Suprapubic skin (tissue), 4 donors: ENCODE measurements at places on chromosomes 7 and 10. TPM values are rescaled to one million over a fixed set of nuclear protein-coding genes. Genes with fewer than 3 reads are reported as not detected.

DNA sequence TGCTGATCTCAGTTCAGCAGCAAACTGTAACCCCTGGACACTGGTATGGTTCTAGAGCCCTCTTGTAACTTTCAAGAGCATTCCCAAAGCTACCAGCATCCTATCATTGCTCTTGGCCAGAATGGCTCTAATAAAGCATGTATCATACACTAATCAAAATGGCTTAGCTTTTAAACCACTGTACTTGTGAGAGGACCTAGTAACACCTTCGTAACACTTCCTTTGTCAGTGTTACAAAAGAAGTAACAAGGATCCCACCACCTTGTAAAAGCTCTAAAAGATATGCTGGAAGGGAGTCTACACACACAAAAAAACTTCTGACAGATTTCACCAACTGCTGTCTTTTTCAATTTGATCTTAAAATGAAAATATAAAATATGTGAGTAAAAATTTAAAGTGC lies 144.7 kb downstream of the ALOX5 start:
- no peak for DNase-seq

- no peak for DNase-seq
Observed at GRCh38 chr7:50285269-50285668, 19.2 kb upstream of the IKZF1 start.

DNA sequence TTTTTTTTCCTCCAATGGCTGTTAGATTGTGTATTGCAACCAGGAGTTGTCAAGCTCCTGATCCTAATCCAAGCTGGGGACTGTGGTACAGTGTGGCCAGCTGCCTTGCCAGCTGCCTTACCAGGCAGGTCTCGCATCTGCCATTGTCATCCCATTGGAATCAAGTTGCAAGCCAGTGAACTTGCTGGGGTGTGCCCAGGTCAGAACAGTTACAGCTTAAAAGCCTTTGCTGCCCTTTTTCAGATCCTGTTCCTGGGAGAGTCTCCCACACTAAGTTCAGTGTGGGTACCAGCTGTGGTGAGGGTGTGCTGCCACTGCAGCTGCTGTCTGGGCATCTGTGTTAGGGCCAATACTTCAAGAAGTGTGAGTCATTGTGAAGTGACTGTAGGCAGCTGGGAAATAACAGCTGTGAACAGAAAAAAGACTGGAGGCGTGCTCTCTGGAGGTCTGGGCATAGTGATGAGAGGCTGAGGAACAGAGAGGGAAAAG lies 72.8 kb downstream of the CCNY start:
- no peak for DNase-seq

DNA sequence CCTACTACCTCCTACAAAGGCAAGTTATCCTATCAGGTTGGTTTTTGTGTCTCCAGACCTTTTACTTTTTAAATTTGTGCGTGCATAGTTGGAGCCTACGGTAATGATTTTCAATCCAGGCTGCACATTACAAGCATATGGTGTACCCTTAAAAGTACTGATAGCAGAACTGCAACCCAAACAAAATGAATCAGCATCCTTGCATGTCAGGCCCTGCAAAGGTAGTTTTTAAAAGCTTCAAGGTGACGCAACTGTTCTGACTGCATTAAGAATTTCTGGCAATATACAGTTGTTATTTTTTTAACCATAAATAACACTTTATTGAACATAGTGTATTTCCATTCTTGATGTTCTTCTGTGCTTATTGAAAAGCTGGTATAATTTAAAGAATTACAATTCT lies 28.9 kb downstream of the GNAT3 start:
- DNase-seq, result no peak

- DNase-seq, result no peak
Observed at GRCh38 chr7:151239837-151240459, 7.7 kb downstream of the CHPF2 start.

- no peak for DNase-seq
Observed at GRCh38 chr10:88221010-88221973, 357.9 kb downstream of the PTEN start.

Gene GLI3
- 23.6 TPM for total RNA-seq
